ENCODE measurements at places on chromosomes 11 and 22.

DNA sequence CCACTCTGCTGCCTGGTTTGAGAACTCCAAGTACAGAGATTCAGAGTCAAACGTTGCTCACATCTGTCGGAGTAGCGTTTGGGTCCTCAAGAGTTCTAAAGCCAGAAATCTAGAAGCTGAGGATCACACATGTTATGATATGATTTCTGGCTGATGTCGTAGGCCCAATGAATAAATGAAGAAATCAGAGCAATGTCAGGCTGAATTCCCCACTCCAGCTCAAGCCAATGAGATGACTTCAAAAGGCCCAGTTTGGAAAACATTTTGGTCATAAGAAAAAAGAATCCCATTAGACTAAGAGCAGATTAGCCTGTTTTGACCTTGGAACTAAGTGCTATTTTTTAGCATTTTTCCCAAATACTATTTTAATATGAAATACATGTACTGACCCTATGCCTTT is 106.7 kb downstream of the ETS1 start:
- DNase-seq, result no peak

GRCh38 chr11:83533166-83533565 is 247.0 kb upstream of the CCDC90B start:
- DNase-seq, result no peak

DNA sequence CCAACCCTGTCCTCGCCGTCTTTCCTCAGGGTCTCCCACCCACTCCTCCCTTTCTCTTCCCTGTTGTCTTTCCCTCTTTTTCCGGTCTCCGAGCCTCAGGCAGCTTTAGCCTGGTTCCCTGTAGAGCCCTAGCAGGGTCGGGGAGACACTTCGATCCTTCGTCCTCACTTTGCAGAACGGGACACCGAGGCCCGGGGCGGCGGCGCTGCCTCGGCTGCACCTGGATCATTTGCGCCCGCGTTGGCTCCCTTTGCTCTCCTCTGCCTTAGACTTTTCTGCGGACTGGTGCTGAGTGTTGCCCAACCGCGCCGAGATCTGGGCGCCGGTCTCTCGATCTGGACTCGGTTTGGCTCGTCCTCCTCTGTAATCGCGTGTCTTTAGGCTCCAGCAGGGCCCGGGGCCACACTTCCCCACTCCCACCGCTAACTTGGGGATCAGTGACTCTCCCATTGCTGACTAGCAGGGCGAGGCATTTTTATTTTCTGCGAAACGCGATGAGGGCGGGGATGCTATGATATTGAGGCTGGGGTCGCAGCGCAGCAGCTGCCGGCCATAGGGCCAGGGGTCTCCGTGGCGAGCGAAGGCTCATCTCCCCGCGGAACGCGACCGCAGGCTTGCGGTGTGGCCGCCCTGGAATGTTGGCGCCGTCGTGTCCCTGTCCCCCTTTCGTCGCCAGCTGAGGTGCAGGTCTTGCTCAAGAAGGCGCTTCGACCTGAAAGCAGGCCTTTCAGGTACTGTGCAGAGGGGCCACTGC is 1.6 kb upstream of the E2F8 start:
- no peak for DNase-seq

DNA sequence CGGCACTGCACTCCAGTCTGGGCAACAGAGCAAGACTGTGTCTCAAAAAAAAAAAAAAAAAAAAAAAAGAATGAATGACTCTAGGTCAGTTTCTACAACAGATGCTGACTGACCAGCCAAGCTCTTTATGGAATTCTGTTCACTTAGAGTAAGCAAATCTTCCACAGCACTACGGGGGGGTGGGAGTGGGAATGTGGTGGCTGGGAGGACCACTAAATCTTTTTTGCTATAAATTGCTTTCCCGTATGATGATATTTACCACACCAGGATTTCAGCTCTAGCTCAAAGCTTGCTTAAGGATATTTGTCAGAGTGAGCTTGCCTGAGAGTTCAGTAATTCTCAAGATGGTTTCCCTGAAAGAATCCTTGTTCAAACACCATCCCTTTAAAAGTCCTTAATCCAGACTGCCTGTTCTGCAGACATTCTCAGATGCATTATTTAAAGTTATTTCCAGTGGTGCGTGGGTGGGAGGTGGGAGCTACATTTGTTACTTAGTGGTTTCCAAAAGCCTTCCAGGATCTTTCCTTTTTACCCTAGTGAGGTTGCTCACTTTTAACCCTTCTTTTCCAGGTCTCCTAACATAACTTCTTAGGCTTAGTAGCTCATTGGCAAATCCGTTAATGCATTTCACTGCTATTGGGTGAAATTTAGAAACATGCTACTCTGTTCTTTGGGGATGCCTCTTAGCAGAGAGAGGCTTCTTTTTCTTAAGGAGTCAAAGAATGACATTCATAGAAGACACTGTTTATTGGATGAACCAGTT is 65.9 kb downstream of the UBASH3B start:
- peak; percentile 69 for DNase-seq

- DNase-seq, result peak; percentile 85
These were observed 64.7 kb upstream of the RRAS2 start for GRCh38 chr11:14423633-14424032.

DNA sequence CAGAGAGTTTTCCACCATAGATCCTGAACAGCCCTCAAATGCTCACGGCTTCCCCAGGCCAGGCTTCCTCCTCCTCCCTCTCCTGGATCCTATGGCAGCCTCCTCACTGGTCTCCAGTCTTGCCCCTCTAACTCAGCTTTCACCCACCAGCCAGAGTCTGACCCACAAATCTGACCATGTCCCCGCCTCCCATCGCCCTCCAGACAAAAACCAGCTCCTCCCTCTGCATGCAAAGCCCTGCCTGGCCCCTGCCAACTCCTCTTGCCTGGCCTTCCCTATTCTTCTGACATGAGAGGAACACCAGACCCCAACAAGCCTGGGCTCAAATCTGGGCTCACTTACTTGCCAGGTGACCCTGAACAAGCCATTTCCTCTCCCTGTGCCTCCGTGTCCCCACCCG is 32.4 kb upstream of the PDE2A start:
- DNase-seq, result no peak

DNA sequence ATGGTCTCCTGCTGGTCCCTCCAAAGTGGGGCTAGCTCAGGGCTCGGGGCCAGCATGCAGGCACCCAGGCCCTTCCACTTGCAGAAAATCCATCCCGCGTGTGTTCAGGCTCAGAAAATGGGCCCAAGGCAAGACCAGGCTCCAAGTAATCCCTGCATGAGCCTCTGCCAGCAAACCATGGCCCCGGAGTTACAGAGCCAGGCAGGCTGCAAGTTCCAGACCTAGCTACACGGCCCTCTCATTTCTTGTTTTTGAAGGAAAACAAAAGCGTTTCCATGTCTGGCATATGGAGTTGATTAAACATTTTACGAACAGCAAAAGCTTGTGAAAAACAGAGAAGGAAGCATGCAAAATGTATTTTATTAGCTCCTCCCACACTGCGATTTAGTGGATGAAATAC is 29.7 kb downstream of the KIAA0930 start:
- peak; percentile 85 for DNase-seq

- DNase-seq, result peak; percentile 66
These were observed 18.8 kb downstream of the CSNK1E start for GRCh38 chr22:38298312-38299005.

- DNase-seq, result peak; percentile 92
These were observed 5.9 kb upstream of the BDNF start for GRCh38 chr11:27705873-27706820.

GRCh38 chr11:46272816-46273427 is 4.5 kb upstream of the CREB3L1 start:
- peak; percentile 69 for DNase-seq

DNA sequence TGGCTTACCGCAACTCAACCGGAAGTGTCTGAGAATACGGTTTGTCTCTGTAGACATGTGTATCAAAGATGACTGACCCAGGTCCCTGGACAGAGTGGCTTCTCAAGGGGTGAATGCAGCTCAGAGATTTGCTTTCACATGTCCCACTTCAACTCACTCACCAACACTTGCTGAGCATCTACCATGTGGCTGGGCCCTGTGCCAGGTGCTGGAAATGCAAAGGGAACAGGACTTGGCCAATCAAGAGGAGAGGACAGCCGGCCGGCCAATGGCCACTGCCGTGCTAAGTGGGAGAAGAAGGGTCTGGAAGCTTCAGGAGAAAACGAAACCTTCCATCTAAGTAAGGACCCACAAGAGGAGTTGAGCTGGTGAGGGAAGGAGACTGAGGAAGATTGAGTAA is 151.3 kb downstream of the CEP164 start:
- no peak for DNase-seq

DNA sequence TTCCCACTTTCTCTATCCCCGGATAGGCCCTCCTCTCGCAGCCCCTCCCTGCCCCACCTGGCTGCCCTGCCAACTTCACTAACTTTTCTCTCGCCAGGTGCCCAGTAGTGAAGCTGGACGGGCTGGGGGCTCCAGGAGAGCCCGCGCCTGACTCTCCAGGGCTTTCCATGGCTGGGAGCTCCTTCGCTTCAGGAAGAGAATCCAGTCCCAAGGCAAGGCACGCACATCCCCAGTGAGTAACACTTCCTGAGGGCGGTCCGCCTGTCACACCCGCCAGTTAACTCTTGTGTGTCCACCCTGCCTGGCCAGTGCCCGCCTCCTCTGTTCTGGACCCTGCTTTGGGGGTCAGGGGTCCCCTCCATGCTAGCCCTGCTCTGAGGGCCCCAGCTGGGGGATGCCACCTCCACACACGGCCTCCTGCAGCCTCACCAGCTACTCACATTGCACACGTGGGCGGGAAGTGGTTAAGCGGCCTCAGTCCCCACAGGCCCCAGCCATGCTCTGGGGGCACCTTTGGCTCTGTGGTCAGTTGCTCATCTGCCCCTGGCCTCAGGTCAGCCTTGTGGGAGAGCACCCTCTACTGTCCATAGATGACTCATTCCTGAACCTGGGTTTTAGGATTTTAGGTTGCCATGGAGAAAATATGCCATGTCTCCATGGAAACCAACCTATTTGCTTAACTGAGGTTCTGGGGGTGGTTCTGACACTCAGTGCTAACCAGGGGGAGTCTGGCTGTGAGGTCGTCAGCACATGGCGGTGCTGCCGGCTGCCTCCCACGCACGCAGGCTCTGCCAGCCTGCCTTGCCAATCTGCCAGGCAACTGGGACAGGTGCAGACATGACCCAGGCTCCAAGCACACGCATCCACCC is at the start of gene RIN1:
Gene RIN1, minus strand, starts transcription at position 201 of the 869 bp plus-strand sequence. Its CDS starts 32 bp downstream, at position 169.
- DNase-seq, result peak; percentile 85

- DNase-seq, result no peak
These were observed 148.4 kb downstream of the CACNA1I start for GRCh38 chr22:39718921-39719475.

- no peak for DNase-seq
These were observed 81.5 kb downstream of the GRK3 start for GRCh38 chr22:25645964-25646363.
